NCI-H187 (cell line): ENCODE measurements at places on chromosomes 13 and 19.
A peak's percentile ranks its signal among the peaks of the same experiment; 100 is the strongest.

DNA sequence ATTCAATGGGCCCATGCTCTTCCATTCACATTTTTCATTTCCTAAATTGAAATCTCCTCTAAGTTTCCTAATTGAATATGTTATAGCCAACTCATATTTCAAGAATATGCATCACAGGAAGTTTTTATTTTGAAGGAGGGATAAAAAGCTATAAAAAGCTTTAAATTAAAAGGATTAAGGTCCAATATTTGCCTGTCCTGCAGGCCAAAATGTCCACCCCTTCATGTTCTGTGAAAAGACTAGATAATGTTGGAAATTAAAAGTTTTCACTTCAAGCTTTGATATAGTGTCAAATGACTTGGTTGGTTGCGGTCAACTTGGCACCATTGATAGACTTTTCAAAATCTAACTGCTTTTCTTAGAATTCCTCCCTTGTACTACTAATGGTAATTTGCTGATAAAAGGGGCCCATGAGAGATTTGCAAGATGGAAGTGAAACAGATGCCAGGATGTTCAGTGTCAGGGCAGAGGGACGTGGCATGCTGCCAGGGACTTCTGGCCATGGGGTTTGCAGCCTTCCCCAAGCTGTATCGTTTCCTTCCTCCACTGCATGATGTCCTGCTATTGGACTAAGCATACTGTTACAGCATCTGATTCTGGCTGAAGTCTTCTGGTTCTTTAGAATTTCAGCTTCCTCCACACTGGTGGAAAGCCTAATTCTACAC is 547.3 kb upstream of the MIR17HG start:
- no peak for DNase-seq

GRCh38 chr19:40444825-40445312 is 734 bp upstream of the SERTAD3 start:
- no peak for DNase-seq

- no peak for DNase-seq
Observed at GRCh38 chr19:7705387-7706187, 3.7 kb upstream of the FCER2 start.

- no peak for DNase-seq
Observed at GRCh38 chr19:40006273-40006691, 9.4 kb downstream of the ZNF546 start.

DNA sequence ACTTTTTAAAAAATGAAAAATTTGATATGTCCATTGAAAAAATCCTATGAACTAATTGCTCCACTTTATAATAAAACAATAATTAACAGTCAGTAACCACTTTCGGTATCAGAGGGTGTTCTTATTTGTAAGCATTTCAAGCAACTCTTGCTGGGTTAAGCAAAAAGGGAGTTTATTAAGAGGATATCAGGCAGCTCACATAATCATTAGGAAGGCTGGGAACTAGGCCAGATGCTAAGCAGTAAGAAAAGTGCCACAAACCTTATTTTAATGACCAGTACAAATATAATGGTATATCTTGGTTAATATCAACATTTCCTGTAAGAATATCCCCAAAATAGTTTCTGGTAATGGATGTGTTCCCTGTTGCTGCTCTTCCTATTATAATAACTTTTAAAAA is 2618.3 kb upstream of the PCDH20 start:
- DNase-seq, result no peak

DNA sequence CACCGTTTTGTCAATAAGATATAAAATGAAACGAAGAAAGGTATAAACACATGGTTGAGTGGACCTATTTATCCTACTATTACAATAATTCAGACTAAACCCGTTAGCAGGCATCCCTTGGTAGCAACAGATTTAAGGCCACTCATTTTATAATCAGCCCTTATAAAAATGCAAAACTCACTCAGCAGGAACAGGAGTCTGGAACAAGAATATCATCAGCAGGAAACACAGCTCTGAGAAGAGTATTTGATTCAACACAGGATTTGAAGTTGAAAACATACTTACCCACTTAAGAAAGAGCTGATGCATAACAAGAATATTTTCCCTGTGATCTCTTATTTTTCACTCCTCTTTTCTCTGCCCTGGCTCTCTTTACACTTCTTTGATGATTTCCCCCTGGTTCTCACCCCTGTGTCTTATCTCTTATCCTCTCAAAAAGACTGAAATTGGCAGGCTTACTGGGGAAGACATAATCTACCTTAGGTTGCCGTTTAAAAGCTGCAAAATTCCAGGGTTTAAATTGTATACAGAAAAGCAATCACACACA is 1722.7 kb downstream of the SLITRK5 start:
- DNase-seq, result peak; percentile 68

DNA sequence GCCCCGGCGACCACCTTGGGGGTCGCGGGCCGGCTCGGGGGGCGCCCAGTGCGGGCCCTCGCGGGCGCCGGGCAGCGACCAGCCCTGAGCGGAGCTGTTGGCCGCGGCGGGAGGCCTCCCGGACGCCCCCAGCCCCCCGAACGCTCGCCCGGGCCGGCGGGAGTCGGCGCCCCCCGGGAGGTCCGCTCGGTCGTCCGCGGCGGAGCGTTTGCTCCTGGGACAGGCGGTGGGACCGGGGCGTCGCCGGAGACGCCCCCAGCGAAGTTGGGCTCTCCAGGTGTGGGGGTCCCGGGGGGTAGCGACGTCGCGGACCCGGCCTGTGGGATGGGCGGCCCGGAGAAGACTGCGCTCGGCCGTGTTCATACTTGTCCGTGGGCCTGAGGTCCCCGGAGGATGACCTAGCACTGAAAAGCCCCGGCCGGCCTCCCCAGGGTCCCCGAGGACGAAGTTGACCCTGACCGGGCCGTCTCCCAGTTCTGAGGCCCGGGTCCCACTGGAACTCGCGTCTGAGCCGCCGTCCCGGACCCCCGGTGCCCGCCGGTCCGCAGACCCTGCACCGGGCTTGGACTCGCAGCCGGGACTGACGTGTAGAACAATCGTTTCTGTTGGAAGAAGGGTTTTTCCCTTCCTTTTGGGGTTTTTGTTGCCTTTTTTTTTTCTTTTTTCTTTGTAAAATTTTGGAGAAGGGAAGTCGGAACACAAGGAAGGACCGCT is 729 bp downstream of the STK11 start:
- no peak for DNase-seq

DNA sequence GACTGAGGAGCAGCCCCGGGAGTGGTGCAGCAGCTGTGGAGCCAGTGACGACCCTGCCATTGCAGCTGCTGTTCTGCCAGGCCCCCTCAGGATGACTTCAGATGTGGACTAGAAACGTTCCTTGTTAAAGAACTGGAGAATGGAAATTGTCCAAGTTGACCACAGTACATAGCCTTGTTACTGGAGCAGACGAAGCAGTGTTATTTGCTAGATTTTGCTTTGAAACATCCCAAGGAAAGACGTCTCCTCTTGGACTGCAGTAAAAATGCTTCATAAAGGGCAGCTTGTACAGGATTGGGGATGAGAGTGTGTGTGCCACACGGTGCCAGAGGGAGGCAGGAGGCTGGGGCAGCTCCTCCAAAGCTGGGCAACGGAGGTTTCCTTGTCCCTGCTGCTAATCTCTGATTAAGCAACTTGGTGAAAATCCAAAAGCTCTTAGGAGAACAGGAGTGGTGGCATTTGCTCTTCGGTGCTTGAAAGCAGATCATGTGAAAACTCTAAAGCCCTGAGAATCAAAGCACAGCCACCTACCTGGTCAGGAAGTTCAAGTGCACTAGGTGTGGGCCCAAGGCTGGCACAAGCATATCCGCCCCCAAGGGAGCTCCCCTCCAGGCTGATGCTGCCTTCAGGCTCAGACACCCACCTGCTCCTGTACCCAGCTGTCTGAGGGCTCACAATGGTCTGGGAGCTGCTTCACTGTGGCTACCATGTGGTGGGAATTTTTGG is 34.5 kb downstream of the SHISA2 start:
- DNase-seq, result no peak

GRCh38 chr13:87953381-87953780 is 282.2 kb downstream of the SLITRK5 start:
- DNase-seq, result no peak

- no peak for DNase-seq
Observed at GRCh38 chr13:80215368-80215767, 125.6 kb downstream of the SPRY2 start.

- peak; percentile 5 for DNase-seq
Observed at GRCh38 chr19:12090807-12091206, 26.3 kb downstream of the ZNF844 start.

DNA sequence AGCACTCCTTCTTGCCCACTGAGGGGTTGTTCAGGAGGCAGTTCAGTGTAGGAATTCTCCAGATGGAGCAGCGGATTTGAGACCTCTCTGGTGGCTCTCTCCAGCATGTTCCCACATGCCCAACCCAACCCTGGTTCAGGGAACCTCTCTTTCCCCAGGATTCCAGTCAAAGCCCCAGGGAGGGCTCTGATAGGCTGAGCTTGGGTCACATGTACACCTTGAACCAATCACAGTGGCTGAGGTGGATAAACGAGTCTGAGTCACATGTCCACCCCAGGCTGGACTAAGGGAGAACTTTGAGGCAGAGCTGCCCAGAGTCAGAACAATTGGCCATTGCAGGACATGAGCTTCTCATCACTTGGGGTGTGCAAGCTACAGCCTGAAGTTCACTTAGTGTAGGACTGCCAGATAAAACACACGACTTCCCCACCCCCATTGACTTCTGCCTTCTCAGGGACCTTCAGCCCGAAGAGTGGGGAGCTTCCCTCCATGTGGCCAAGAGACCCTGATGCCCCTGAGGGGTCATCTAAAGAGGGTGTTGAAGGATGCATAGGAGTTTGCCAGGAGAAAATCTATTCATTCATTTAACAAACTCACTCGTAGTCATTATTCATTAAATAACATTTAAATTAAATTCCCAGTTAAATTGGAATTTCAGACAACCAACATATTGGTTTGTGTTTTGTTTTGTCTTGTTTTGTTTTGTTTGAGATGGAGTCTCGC is 4.0 kb upstream of the MAST3 start:
- DNase-seq, result no peak

- DNase-seq, result no peak
Observed at GRCh38 chr19:6249296-6249695, 30.5 kb downstream of the MLLT1 start.

DNA sequence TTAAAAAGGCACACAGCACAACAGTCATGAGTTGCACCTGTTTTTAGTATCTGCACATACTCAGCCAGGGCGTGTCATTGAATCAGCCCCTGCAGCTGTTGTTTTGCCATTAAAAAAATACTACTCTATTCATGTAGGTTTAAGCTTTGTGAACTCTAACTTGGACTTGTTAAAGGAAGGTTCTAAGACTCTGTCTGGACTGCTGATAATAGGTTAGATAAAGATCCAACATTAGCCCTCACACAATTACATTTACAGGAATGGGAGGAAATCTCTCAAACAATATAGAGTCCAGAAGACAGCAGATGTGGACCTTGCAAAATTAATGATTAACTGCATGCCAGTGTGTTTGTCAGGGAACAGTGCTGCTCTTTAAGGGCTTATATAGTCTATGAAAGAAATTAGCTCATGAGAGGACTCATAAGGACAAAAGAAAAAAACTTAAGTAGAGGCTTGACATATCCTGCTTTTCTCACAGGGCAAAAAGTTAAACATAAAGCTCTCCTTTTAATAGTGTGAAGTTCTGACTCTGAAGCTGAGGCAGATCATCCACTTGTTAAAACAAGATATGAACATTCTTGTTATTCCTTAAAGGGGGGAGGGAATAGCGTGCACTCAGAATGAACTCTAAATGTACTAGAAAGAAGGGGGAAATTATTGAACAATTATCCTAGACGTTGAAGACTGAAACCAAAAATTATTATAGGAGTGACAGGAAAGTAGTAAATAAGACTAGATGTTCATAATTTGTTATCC is 243.6 kb downstream of the NDFIP2 start:
- DNase-seq, result no peak

GRCh38 chr13:40453351-40454021 is 213.0 kb downstream of the FOXO1 start:
- DNase-seq, result no peak

GRCh38 chr19:14526423-14526822 is 3.0 kb upstream of the TECR start:
- DNase-seq, result no peak

- no peak for DNase-seq
Observed at GRCh38 chr13:100428986-100429385, 159.6 kb downstream of the GGACT start.

DNA sequence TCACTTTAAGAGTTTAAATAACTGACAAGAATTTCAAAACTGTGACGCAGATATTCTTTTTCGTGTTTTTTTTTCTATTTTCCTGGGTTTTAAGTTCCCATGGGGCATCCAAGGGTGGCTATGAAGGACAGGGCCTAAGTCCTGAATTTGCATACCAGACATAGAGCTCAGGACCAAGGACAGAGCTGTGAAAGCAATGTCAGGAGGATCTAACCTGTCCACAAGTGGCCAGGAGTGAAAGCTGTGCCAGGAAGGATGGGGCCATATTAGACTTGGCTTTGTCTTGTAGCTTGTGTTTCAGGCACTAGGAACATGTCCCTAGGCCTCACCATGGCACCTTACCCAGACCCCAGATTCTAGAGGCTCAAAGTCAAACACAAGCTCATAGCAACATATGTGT is 289.4 kb upstream of the MIR17HG start:
- no peak for DNase-seq

DNA sequence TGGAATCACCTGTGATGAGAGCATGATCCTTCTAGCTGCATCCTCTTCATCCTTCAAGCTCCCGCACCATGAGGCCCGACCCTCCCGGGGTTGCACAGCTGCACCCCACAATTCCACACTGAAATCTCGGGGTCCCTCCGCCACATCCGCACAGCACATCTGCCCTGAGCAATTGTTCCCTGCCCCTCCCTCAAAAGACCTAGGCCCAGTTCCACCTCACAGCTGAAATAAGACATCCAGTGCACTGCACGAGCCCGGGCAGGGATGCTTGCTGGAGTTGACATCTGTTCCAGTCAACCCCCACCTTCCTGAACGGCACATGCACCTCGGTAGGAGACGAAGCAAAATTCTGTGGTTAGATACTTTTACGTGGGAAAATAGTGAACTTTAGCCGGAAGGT is 14.7 kb upstream of the SOX1 start:
- DNase-seq, result no peak
